Stimulated activated CD4-positive, alpha-beta T cell treated with anti-CD3 and anti-CD28 coated beads, Interleukin-12 subunit alpha, Interleukin-12 subunit beta, amount 100 ng/mL, for 24 hours (primary cell): ENCODE measurements at places on chromosomes 6 and 20.

DNA sequence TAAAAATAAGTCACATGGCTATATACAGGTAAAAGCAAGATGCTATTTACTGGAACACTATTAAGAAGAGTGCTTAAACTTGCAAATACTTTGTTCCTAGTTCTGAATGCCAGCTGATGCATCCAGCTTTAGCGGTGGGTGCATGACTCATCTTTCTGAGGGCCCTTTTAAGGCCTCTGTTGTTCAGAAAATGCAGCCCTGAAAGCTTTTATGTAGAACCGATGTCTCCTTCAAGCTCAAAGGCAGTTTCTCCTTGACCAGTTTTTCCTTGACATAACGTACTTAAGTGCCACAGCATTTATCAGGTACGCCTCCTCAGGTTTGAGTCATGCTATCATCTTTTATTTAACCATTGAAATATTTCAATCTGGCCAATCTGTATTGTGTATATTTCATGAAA lies 82.8 kb downstream of the MLIP start:
- no peak for DNase-seq

GRCh38 chr6:135210632-135211305 lies 29.7 kb downstream of the MYB start:
- DNase-seq: no peak

DNA sequence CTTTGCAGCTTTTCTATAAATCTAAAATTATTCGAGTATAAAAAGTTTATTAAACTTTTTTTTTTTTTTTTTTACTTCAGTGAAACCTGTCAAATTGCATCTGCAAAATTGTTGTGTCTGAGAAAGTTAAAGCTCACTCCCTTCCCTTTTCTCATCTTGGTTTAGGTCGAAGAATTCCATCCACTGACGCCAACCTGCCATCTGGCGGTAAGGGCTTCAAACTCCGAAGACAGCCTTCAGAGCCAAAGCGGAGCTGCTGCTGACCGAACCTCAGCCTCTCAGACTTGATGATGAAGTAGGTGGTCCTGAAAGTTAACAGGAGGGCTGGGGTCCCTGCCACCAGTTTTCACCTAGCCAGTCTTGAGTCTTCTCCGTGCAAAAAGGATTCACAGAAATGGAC lies 29.6 kb upstream of the VAPB start:
- DNase-seq: no peak

- no peak for DNase-seq
Measured at GRCh38 chr6:56799989-56800388, 154.9 kb upstream of the BEND6 start.

DNA sequence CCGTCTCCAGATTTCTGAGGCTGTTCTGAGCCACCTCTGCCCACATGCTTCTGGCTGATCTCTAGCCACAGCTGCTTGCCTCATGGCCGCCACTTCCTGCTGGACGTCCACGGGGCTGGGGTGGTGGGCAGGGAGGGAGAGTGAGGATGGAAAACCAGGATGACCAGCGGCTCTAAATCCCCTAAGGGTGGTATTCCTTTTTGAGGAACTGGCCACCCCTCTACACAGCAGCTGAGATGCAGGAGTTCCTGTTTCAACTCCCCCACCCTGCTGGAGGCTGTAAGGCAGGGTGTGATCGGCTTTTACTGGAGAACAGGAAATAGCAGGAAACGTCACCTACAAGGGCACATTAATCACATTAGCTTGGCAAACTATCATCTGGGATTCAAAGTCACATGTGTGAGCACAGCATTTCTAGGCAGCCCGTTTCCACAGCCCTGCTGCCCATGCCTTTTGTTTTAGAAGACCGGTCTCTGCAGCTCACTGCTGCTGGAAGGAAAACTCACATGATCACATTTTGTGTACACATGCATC lies 181.6 kb upstream of the ECI2 start:
- no peak for DNase-seq

- DNase-seq: no peak
Measured at GRCh38 chr6:44668391-44668930, 281.0 kb downstream of the CDC5L start.

DNA sequence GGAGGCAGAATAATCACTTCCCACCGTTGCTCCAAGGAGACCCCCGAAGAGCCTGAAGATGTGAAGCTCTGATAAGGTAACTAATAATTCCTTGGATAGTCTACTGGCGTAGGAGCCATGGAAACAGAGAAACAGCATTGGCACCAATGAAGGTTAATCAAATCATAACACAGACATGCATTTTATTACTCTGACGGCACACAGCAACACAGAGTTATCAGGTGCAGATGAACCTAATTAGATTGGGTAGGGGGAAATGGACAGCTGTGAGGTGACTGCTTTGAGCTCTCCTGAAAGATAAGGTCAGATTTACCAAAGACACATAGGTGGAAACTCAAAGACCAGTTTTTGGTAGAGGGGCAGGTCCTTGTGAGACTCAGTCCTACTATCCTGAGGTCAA lies 544.0 kb upstream of the AGPAT4 start:
- DNase-seq: no peak

DNA sequence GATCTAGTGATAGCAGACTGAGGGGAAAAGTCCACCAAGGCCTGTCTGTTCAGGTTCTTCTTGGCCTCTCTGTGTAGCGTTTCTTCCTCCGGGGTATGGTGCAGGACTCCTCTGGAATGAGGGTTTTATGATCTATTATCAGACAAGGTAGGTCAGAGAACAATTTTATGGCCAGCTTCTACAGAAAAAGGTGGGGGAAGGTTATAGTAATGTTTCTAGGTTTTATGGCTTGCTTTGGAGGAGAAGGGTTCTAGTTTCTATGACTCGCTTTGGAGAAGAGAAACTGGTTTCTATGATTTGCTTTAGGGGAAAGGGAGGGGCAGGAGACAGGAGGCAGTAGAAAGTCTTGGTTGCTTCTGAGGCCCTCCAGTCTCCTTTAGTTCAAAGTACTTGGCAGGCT lies 144.8 kb upstream of the LAMA2 start:
- DNase-seq: no peak

- no peak for DNase-seq
Measured at GRCh38 chr6:80907831-80908230, 801.4 kb downstream of the BCKDHB start.

- DNase-seq: peak; percentile 33
Measured at GRCh38 chr6:29531668-29532067, 27.9 kb downstream of the UBD start.

- no peak for DNase-seq
Measured at GRCh38 chr6:11727346-11727997, 51.1 kb downstream of the ADTRP start.

DNA sequence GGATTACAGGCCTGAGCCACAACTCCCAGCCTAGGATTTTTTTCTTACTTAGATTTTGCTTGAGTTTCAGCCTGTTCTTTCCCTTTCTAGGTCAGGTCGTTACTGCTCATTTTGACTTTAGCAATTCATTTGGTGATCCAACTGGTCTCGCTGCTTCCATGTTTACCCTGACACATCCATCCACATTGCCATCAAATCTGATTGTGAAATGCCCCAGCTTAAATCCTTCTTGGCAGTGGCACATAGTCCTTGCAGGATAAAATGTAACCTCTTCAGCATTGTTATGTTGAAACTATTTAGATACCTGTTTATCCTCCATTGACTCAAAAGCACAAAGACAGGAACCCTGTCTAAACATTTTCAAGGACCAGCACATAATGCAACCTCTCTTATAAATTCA lies 77.2 kb downstream of the DNAH8 start:
- no peak for DNase-seq

GRCh38 chr6:146550911-146551310 lies 7.3 kb downstream of the RAB32 start:
- no peak for DNase-seq

DNA sequence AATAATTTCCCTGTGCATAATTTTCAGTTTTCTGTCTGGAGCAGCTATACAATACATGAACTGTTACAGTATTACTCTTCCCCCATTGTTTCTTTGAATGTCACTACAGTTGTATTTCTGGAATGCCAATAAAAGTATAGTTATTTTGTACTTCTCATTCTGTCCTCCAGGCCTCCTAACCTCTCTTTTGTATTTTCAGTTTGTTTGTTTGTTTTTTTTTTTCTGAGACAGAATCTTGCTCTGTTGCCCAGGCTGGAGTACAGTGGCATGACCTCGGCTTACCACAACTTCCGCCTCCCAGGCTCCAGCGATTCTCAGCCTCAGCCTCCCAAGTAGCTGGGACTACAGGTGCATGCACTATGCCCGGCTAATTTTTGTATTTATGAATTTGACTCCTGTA lies 16.8 kb upstream of the ARID1B start:
- DNase-seq: no peak

- DNase-seq: peak; percentile 52
Measured at GRCh38 chr6:25027221-25027916, 91.6 kb upstream of the RIPOR2 start.

- no peak for DNase-seq
Measured at GRCh38 chr6:153167907-153168306, 36.8 kb upstream of the RGS17 start.

DNA sequence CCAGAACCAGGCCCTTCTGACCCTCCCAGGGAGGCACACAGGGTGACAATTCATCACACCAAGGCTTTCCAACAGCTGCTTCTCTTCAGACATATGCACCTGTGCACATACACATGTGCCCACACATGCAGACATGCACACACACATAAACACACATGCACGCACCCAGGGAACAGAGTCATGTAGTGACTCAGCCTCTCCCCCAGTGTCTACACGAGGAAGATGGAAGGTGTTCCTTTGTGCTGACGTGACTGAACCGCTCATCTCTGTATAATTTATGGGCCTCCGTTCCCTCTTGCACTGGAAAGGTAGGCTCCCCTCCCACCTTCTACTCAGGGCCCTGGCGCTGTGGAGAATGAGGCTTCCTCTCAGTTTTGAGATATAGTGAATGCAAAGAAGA lies 23.8 kb upstream of the PLEKHG1 start:
- no peak for DNase-seq

GRCh38 chr20:17024513-17025119 lies 202.2 kb upstream of the PCSK2 start:
- DNase-seq: no peak

GRCh38 chr6:137531376-137532092 lies 37.3 kb upstream of the OLIG3 start:
- DNase-seq: no peak

DNA sequence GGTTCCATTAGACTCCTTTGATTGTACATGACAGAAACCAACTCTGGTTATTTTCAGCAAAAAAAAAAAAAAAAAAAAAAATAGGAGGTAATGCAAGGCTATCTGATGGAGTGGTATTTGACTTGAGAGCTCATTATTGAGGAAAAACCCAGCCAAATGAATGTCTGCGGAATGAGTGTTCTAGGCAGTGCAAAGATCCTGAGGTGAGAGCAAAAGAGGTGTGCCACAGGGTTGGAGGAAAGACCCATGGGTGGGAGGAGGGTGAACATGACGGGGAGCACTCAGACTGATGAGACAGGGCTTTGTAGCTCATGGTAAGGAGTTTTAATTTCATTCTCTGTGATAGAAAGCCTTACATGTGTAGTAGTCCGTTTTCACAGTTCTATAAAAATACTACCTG lies 188.9 kb downstream of the TSHZ2 start:
- DNase-seq: no peak

DNA sequence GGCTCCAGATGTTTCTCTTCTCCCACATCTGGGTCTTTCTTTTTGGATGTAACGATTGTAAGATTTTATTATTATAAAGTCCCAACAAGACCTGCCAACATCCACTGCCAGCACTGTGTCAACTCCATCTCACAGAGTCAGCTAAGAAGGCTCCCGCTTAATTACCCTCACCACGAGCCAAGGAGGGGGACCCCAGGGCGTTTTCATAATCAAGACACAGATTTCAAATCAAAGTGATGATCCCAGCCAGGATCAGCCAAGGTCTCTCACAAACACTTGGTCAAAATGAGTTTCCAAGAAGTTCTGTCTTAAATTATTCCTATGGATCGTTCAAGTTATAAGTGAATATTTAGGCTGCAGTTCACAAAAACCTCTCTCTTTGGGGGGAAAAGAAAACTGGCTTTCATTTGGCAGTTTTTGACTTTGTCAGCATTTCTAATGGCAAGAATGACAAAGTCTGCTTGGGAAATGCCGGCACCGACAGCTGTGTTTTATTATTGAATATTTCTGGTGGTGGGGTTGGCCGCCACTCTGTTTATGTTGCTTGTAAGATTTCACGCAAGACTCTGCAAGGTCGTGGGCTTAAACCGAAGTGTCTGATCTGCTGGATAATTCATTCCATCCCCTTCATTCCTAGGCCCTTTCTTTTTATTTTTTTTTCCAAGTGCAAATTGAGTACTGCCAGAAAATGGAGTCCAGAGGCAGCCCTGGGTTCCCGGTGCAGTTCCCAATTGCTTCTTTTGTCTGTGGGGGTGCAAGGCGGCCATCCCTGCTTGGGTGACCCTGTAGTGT lies 170.2 kb upstream of the PMEPA1 start:
- DNase-seq: no peak

GRCh38 chr6:40671694-40672050 lies 84.5 kb upstream of the LRFN2 start:
- no peak for DNase-seq

GRCh38 chr6:160160450-160160849 lies 38.8 kb downstream of the SLC22A1 start:
- no peak for DNase-seq

GRCh38 chr6:33007831-33008400 lies 1.5 kb downstream of the HLA-DOA start:
- DNase-seq: no peak

DNA sequence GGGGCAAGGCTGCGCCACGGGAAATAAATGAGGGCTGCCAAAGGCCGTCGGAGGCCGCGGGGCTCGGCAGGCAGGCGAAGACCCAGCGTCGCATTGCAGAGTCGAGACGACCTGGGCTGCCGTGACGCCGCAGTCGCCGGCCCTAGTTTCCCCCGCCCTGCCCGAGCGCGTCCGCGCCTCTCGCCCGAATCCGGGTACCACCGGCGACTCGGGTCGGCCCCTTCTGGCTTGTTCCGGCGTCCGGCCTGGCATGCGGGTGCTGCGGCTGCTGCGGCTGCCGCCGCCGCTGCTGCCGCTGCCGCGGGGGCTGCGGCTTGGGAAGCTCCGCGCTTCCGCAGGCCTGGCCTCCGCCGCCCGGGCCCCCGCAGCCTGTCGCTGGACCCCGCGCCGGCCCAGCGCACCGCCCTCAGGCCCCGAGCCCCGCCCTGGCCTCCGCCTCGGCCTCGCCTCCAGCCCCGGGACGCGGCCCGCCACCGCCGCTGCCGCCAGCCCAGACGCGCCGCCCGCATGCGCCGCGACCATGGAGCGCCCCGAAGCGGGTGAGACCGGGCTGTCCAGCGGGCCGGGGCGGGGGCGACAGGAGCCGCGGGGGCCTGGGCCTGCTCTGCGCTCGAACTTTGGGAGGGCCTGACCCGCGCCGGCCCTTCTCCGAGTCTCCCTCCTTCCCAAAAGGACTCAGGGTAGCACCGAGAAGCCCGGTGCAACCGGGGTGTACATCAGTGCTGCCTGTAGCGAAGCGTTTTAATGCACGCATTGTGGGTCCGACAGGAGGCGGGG lies at the start of gene AKAP7:
Gene AKAP7 (plus strand): TSS at position 224 of the 777 bp plus-strand sequence. CDS start 297 bp downstream, at position 521.
- DNase-seq: peak; percentile 20

GRCh38 chr6:157343732-157344131 lies 20.4 kb upstream of the TMEM242 start:
- DNase-seq: no peak

DNA sequence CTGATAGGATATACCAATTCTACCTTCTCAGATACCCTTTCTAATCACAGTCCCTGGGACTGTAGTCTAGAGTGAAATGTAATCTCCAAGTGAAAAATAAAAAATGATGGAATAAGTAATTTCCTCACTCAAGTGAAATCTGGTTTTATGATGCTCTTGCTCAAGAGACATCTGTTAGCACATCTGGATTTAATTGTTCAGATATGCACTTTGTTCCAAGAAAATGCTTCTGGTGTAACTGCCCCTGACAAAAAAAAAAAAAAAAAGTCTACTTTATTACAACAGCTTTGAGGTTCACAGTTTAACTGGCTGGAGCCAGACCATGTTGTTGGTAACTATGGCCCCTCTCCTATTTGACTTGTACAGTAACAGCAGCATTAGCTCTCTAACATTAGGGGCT lies 251.8 kb downstream of the BTBD9 start:
- DNase-seq: no peak
